ENCODE measurements at places on chromosomes 6 and 20.

DNA sequence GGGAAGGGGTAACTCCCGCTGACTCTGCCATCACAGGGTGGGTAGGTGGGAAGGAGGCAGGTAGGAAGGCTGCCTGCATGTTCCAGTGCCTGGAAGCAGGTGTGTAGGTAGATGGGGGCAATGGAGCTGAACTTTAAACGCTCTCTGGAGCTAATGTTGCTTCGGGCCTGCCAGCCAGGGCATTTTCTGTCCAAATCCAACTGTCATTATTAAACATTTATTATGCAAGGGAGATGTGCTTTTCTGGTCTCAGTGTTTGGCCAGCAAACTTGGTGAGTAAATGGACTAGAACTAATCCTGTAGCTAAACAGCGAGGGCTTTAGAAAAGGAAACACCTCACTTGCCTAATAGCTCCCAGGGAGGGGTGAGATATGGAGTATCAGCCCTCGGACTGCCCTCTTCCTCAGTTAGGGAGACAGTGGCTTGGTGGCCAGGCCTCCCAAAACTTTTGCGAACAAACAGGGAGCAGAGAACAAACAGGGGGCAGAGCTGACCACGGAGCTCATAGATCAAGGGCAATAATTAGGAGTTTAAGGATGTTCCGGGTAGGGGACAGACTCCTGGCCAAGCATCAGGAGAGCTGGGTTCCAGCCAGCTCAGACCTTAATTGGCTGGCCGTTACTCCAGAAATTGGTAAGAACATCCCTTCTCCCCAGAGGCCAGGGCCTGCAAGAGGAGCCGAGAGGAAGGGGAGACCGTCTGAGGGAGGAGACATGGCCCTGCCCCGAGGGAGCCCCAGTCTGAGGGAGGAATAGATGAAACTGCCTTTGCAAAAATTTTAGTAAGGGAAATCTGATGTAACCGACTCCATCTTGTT is 131.1 kb downstream of the VEGFA start:
- DNase-seq = no peak

GRCh38 chr20:61934716-61935530 is 130.8 kb downstream of the TAF4 start:
- DNase-seq = no peak

DNA sequence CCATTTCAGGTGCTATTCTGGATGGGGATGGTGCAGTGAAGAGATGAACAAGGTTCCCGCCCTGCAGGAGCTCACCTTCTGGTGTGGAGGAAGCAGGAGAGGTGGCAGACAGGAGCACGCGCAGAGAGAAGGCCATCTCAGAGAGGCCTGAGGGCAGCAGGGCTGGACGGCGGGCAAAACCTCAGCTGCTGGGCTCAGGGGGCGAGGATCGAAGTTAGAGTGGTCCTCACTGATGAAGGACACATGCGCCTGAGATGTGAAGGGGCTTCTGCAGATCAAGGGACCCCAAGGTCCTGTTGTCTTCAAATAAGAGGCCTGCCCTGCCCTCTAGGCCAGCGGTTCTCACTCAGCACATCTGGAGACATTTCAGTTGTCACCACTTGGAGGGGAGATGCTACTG is 198.4 kb upstream of the PMEPA1 start:
- DNase-seq = no peak

- no peak for DNase-seq
Measured at GRCh38 chr6:51273228-51273961, 454.7 kb downstream of the TFAP2B start.

GRCh38 chr6:82783587-82784236 is 281.9 kb downstream of the UBE3D start:
- no peak for DNase-seq

- DNase-seq = no peak
Measured at GRCh38 chr6:16649241-16649640, 112.0 kb downstream of the ATXN1 start.

Data from NCI-H2107 (cell line).